Keratinocyte (primary cell): ENCODE measurements at places on chromosomes 6 and 20. TPM values are rescaled to one million over a fixed set of nuclear protein-coding genes. Genes with fewer than 3 reads are reported as not detected.

ZSWIM3 gene
- 2.0 to 2.7 TPM (median 2.3 TPM) in 3 replicates for polyA plus RNA-seq

RIMS1 gene
- 0.03 TPM in 1 of 3 replicates, not detected in the others for polyA plus RNA-seq

GRCh38 chr6:98769546-98769945 lies 64.8 kb upstream of the POU3F2 start:
- DNase-seq: peak; percentile 0

DNA sequence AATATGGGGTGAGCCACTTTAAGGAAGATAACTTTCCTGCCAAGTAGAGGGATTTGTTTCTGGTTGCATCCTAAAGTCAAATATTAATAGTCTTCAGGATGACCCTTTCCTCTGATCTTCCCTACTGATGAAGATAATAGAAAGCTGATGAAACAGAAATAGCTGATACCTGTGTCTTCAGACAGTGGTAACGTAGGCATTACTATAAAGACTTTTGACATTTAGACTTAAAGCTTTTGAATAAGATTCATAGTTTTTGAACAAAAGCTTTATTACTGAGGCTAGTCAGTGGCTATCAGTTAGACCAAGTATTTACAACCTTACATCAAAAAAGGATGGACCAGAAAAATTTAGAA lies 1.4 kb downstream of the NEDD9 start:
- DNase-seq: no peak

GRCh38 chr6:105675715-105676397 lies 273.0 kb upstream of the PREP start:
- peak; percentile 42 for DNase-seq

DNA sequence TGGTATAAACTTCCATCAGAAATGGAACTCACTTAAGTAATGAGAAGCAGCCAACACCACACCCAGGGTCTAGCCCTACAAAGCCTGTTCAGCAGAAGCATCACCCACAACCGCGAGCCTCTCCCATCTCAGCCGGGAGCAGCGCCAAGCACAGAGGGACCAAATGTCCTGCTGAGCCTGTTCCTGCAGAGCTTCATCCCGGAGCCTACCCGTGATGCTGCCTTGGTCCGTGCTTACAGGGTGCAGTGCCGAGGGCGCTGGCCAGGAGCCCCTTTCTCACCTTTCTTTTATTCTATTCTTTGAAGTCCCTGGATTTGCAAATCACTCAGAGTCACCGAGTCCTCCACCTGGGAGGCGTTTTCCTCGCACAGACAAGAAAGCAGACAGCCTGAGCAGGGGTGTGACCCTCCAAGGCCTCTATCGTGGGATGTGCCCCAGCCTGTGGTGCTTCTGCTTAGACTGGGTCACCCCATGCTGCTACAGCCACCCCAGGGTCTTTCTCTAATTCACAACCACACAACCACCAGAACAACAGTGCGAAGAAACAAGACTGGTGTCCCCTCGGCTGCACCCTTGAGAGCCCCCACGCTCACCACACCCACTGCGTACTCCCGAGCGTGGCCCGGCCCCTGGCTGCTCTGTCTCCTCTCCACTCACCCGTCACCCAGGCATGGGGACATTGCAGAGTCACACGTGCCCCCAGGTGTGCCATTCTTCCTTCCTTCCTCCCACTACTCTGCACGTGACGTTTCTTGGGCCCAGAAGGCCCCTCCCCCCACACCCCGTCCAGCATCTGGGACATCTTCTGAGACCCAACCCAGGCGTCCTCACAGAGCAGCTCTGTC lies 92.2 kb upstream of the MPC1 start:
- DNase-seq: no peak
